ENCODE measurements at places on chromosomes 1 and 21.

DNA sequence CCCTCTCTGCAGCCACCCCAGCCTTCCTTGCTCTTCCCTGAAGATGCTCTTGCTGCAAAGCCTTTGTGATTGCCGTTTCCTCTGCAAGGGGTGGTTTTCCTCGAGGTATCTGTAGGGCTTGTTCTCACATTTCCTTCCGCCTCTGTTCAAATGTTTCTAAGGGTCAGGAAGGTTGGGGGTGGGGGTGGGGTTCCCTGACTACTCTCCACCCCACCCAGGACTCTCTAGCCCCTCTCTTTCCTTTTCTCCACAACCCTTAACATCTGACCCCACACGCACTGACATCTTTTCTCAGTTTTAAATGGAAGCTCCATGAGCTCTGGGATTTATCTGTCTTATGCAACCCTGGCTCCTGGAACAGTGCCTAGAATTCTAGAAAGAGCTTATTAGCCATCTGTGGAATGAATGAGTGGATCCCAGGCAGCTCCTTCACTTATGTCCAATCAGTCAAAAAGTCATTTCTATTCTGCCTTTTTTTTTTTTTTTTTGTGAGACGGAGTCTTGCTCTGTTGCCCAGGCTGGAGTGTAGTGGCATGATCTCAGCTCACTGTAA is 27.3 kb upstream of the ZNF362 start:
- no peak for DNase-seq

- DNase-seq, result no peak
These were observed 29.2 kb downstream of the IGSF5 start for GRCh38 chr21:39774227-39774626.

DNA sequence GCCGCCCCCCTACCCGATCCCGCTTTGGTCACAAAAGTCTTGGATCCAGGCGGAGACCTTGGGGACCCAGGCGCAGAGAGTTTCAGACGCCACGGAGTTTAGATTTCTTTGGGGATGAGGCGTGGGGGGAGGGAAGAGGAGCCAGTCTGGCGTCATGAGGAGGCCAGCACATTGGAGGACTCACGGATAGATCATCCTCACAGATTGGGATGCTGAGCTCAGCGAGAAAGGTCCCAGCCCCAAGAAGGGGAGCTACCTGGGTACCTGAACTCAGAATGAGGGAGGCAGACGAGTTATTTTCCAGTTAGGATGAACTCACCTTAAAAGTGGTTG is 393 bp downstream of the ELAPOR1 start:
- no peak for DNase-seq

DNA sequence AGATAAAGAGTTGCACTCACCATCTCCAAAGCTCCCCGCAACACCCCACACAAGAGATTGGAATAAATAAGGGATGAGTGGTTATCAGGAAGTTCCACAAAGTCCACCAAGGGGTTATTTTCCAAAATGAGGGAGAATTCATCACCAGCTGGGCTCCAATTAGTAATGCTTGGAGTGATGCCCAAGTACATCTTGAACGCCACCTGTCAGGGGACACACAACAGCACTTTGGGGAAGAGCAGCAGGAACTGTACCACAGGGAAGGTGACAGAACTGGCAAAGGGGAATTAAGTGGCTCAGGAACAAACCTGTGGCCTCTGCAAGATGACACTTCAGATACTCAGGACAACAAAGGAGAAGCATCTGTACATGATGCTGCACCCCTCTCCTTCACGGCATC is 11.5 kb downstream of the TRAPPC3 start:
- DNase-seq, result no peak

DNA sequence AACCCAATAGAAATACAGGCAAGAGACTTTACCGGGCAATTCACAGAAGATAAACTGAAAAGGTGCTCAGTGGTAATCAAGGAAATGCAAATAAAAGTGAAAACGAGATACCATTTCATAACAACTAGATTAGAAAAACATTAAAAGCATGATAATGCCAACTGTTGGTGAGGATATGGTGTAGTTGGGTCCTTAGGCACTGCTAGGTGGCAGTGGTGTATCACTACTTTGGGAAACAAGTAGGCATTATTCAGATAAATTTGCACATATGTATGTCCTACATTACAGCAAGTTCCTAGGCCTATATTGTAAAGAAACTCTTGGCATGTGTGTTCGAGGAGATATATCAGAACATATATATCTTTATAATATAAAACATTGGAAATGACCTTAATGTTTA is 31.0 kb downstream of the AZIN2 start:
- no peak for DNase-seq

DNA sequence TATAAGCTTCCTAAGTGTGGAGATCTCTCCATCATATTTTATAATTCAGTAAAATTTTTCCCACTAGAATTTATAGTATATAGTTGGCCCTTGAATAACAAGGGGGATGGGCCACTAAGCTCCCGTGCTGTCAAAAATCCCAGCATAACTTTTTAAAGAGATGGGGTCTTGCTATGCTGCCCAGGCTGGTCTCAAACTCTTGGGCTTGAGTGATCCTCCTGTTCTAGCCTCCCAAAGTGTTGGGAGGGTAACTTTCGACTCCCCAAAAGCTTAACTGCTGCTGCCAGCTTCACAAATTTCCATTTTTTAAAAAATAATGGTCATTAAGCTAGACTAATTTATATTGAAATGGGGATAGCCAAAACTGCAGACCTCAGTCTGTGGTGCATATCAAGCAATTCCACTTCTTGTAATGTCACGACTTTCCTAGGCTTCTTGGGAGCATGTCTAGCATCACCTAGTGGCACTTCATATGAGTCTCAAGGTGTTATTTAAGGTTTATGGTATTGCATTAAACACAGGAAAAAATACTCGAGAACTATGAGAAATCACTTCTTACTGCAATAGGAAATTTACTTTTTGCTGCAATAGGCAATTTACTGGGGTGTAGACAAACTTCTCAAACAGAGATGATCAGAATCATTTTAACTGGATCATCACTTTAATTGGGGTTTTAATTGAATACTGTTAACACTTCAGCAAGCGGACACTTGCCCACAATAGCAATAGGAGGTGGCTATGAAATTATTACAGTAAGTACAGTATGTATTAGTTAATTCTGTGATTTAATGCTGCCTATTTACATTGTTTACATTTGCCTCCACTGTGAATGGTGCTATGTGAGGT is 19.3 kb upstream of the ACTA1 start:
- DNase-seq, result no peak

- no peak for DNase-seq
These were observed 219.8 kb downstream of the NEGR1 start for GRCh38 chr1:72062584-72062983.

DNA sequence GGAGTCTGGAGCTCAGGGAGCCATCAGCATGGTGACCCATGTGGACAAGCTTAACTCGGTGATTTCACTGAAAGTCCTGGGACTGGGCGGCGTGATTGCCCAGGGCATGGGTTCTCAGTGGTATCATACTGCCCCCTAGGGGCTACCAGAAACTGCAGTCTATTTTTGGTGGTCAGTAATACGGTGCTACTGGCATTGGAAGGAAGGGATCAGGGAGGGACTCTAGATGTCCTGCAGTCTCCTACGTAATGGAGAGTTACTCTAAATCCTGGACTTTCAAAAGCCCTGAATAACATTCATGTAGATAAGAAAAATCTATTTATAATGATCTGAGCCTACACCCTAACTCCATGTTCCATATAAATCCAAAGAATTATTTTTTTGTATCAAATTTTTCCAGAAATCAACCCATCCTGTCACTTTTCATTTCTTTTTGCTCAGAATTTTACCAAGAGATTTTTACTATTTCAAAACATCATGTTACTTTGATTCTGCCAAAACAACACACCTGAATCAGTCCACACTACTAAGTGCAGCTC is 37.3 kb downstream of the PABPC4 start:
- DNase-seq, result peak; percentile 85

- DNase-seq, result no peak
These were observed 82.0 kb upstream of the CASZ1 start for GRCh38 chr1:10878469-10878868.

- peak; percentile 93 for DNase-seq
These were observed at the start of gene TRABD2B for GRCh38 chr1:47997289-47998200. Gene TRABD2B (minus strand): TSS chr1:47997385.

- peak; percentile 37 for DNase-seq
These were observed 297.0 kb downstream of the GPATCH2 start for GRCh38 chr1:217333939-217334338.

DNA sequence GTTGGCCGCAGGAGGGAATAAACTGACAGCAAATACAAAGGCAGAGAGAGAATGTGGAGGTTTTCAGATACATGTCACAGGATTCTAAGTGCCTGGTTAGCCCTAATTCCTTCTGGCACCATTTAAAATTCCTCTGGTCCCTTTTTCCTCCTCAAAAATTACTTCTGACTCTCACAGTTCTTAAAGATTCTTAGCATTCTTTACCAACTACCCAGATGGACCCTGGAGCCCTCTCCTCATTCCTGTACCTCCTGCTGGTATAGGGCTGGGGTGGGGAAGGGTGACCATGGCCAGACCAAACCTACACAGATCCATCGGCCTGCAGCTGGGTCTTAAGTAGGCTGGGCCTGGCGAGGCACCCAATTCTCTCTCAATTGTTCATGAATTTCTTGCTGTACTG is 7.2 kb downstream of the MKNK1 start:
- DNase-seq, result no peak

DNA sequence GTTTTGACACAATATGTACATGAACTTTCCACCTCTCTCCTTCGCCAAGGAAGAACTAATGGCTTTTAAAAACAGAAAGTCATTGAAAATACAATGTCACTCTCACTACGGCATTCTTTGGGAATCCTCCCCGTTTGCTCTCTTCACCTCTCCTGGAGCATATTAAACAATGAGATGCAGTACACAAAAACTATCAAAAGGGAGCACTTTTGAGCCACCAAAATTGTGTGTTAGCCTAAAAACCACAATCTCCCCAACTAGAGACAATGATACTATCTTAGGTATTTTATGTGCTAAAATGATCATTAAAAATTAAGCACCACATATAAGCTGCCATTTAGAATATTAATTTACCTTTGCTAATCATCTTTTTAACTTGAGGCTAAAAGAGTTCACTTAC is 425.5 kb downstream of the KCTD3 start:
- DNase-seq, result peak; percentile 5

DNA sequence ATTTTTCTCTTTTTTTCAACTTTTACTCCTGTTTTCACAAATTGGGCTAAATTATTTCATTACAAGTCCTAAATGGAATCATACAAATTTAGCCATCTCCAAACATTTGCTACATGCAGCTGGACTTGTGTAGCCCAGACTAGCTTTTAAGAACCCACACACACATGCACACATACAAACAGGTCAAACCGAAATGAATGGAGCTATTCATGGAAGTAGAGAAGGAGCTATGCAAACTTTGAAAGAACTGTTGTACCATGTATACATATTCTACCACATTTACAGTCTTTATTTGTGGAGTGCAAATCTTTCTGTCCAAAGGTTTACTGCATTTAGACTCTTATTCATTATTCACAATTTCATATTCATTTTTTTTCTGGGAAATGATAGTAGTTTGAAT is 189.1 kb upstream of the RNPC3 start:
- DNase-seq, result no peak

GRCh38 chr1:55689800-55690199 is 474.6 kb upstream of the USP24 start:
- no peak for DNase-seq

GRCh38 chr21:15491100-15491499 is 238.7 kb upstream of the USP25 start:
- no peak for DNase-seq

DNA sequence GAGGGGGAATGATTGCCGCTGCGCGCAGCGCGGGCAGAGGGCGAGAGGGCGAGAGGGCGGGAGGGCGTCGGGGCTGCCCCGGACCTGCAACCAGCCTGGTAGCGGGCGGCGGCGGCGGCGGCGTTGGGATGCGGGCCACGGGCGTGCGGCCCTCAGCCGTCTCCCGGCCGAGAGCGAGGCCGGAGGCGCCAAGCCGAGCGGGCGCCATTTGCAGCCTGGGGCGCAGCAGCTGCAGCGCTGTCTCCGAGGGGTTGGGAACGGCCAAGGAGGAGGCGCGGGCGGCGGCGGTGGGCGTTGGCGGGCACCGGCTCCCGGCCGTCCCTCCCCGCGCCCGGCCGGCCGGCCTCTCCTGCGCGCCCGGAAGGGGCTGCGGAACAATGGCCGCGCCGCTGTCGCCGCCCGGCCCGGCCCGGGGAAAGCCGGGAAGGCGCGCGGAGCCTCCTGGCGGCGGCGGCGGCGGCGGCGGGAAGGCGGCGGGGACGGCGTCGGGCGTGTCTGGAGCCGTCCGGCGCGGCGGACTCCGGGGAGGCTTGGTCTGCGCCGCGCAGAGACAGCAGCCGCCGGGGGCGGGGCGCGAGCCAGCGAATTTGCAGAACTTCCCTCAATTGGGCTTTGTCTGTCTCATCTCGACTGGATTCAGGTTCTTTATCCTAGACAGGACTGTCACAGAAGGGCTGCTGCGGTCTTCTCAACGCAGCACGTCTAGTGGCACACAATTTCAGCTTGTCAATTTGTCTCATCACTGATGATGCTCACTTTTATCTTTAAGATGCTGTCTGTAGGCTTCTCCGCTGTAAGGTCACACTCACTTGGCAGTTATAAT is 35.7 kb downstream of the ZBTB8B start:
- DNase-seq, result peak; percentile 83

DNA sequence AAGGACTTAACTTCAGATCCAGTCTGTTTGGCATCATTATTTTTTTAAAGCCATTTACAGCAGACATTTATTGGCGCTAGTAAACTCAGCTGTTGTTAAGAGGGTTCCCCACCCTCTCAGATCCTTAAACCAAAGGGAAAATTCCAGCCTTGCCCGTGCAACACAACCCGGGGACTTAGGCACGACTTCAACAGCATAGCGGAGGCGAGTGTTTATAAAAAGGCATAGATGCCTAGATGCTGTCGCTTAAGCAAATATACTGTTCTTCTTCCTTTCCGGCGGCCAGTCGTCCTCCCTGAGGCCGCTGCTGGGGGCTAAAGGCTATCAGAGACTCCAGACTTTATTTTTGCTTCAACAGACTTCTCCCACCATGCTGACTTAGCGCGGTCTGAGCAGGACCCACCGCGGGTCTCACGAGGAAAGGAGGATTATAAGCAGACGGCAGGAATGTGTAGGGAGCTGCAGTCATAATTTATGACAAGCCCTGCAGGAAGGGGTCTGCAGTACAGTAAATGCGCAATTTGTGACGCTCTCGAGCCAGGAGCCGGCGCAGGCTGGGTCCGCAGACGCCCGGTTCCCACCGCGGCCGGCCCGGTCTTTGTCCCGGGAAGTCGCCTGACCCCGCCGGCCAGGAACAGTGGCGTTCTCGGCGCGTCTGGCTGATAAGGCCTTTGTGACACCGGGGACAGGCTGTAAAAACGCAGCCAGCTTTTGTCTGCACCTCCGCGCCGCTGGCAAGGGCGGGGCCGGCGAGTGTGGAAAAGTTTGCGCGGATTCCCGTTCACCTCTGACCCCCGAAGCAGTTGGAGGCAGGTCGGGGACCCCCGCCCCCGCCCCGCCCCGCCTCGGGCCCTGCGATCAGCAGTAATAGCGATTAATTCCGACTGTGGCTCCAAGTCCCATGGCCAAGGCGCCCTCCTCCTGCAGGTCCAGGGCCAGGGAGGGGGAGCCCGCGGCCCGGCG is 61.2 kb upstream of the ARHGEF16 start:
- no peak for DNase-seq

- no peak for DNase-seq
These were observed 11.7 kb downstream of the RIMKLA start for GRCh38 chr1:42392255-42392654.

All from GM13976 (cell line).